Occipital lobe (tissue), 3 donors: ENCODE measurements at places on chromosomes 6 and 20.

- no peak for DNase-seq
These were observed 79.5 kb downstream of the ERMARD start for GRCh38 chr6:169830876-169831275.

DNA sequence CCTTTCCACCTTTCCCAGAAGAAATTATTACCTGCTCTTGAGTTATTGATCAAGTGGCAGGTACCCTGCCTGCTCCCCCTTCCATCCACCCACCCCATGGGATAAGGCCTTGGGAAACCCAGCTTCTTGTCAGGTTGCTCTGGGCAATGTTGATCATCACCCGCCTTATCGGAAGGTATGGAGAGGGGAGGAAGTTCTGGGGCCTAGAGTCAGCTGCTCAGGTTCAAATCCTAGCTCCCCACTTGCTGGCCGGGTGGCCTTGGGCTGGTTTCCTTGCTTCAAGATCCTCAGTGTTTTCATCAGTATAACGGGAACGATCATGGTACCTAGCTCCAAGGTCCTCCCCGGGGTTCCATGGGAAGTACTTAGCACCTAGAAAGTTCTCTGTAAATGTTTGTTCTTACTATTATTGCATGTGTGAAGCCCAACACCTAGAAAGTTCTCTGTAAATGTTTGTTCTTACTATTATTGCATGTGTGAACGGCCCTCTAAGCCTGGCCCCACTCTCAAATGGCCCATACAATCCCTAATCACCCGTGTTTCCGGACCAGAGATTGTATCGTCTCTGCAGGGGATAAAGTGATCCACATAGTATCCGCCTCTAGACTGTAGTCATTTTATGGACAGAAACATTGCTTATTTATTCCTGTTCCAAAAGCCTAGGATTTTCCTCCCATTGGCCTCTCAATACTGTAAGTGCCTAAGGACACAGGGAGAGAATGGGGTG lies 1.1 kb upstream of the PREX1 start:
- no peak for DNase-seq

DNA sequence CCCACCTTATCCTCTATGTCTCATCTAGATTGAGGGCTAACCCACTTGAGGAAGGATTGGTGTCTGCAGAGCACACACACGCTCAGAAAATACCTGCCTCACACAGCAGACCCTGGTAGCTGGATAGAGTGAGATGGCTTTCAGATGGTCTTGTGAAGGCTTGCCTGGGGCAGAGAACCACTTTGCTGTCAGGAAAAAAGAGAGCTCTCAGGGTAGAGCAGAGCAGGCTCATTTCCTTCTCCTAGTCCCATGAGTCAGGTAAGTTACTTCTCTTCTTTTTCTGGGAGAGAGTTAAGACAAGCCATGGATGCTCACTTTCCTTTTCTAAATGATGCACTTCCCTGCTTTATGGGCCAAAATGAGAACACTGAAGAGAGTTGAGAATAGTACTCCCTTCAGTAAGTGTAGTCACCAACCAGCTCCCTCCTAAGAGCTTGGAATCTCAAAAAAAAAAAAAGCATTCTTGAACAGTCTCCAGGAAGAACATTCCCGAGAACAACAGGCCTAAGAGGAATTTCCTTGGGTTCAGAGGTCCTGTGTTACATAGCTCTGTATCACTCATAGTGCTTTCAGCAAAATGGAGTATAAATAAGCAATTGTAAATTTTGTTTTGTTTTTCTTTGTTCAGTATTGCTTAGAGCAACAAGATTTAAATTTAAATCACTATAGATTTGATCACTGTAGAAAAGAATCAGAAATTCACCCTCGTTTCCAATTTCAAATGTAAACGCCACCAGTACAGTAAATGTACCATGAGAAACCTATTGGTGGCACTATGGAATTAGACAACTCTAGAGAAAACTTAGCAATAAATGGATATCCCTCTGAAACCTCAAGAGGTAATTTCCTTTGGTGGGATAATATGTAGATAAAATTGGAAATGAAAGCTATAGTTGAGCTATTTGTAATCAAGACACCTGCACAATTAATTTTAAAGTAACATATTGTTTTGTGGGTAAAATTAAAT lies 530.3 kb downstream of the RFPL4B start:
- DNase-seq: no peak

DNA sequence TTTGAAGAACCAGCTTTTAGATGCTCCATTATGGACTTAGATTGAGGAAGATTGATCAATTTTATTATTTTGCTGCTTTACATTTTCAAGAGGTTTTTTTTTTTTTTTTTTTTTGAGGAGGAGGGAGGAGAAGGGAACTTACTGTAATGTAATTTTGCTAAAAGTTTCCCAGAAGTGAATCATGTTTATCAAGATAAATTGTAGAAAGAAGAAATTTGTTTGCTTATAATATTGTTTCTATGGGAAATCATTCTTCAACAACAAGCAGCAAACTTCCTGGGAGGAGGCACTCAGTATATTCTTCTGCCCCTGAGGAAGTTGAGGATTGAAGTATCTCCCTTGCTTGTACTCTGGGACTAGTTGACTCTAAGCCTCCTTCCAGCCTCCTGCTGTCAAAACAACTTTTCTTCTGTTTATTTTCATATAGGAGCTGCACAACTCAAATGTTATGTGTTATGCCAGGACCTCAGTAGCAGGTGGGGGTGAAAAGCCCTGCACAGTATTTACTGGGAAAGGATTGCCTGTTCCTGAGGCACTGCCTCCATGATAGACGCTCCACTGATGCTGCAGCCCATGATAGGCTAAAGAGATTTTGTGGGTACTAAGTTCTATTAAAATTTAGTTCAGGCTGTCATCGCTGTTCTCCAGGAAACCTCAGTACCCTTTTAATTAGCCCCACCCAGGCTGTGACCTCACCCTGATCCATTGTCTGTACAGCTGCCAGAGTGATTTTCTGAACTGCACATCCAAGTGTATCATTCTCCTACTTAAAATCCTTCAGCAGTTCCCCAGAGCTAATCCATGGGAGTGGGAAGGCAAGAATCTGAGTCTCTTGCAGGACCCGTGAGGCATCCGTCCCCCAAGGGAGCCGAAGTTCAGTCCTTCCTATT lies 51.9 kb downstream of the CARMIL1 start:
- DNase-seq: no peak

- DNase-seq: no peak
These were observed 718.6 kb downstream of the QKI start for GRCh38 chr6:164133095-164133494.

GRCh38 chr6:26126394-26127235 lies 39.4 kb downstream of the HFE start:
- DNase-seq: no peak

DNA sequence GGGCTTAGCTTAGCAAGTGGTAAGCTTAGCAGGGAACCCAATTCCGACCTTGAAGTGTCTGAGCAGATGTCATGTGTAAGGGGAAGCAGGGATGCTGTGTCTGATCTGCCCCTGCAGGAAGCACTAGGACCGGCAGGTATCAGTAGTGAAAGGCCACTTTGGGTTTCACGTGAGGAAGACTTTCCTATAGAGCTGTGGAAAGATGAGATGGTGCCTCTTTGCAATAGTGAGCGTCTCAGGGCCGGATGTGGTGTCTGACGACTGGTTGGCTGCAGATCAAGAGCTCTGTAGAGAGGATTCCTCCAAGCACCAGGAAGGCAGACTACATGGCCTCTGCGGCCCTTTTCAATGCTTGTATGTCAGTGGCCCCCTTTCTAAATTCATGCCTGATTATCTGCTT lies 98.3 kb downstream of the TIAM2 start:
- no peak for DNase-seq

GRCh38 chr20:18904192-18904591 lies 90.6 kb downstream of the SCP2D1 start:
- no peak for DNase-seq

- peak; percentile 42 for DNase-seq
These were observed 24.6 kb downstream of the SLCO4A1 start for GRCh38 chr20:62666736-62667529.

DNA sequence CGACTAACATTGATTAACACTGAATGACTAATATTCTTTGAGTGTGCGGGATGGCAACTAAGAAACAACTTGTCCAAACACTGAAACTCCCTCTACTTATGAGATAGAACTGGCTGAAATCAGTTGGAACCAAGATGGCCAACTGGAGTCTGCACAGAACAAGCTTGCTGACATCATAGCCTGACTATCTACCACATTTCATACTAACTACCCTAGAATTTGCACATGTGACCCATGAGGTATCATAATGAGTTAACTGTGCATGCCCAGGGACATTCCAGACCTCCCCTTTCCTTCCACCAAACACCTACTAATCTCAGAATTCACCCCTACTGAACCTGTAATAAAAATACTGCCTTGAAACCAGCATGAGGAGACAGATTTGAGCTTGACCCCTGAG lies 43.2 kb downstream of the PHIP start:
- DNase-seq: no peak

GRCh38 chr6:71383476-71383875 lies 94.9 kb downstream of the OGFRL1 start:
- no peak for DNase-seq
